ENCODE measurements at places on chromosomes 12 and 14. TPM values are rescaled to one million over a fixed set of nuclear protein-coding genes. Genes with fewer than 3 reads are reported as not detected.

The PROX2 gene
- 0.01 TPM for polyA plus RNA-seq

The REP15 gene
- 0.95 TPM for polyA plus RNA-seq

The ZBTB42 gene
- polyA plus RNA-seq: 1.1 TPM

The RFX4 gene
- not detected for polyA plus RNA-seq

The SLC6A12 gene
- not detected for polyA plus RNA-seq

The DAO gene
- polyA plus RNA-seq: not detected

The FLVCR2 gene
- 4.1 TPM for polyA plus RNA-seq

- H3K27me3 ChIP-seq: no peaks in the 10 kb centered on the region
- H3K36me3 ChIP-seq: no peaks in the 10 kb centered on the region
- DNase-seq: no peak
- H3K4me3 ChIP-seq: no peak overlapping the region
Measured at GRCh38 chr12:30384976-30385375, 310.7 kb downstream of the IPO8 start.

GRCh38 chr14:98181241-98181640 is 1090.8 kb downstream of the BCL11B start:
- H3K4me3 ChIP-seq: no peak overlapping the region
- H3K4me1 ChIP-seq: no peaks in the 10 kb centered on the region
- H3K36me3 ChIP-seq: no peaks in the 10 kb centered on the region

GRCh38 chr14:23793532-23793931 is 157.4 kb downstream of the DHRS2 start:
- no peak overlapping the region for H3K4me3 ChIP-seq
- H3K4me1 ChIP-seq: no peaks in the 10 kb centered on the region
- no peak for DNase-seq
- no peaks in the 10 kb centered on the region for H3K36me3 ChIP-seq
- no peaks in the 10 kb centered on the region for H3K27me3 ChIP-seq

GRCh38 chr12:116380108-116380507 is 102.6 kb upstream of the MED13L start:
- H3K4me1 ChIP-seq: peaks cover 32% of the 10 kb centered on the region
- no peaks in the 10 kb centered on the region for H3K36me3 ChIP-seq
- no peak for DNase-seq
- no peaks in the 10 kb centered on the region for H3K27me3 ChIP-seq

DNA sequence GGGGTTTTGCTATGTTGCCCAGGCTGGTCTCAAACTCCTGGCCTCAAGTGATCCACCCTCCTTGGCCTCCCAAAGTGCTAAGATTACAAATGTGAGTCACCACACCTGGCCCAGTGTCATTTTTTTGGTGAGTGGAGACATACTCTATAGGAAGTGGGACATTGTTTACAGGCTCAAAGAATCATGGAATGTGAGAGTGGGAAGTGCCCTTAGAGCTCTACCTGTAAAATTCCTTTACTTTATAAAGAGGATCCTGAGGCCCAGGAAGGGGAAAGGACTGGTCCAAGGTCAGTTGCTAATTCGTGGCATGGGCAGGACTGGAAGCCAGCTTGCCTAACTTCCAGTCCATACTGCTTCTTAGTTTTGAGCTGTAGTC is 8.7 kb upstream of the ADCK1 start:
- no peaks in the 10 kb centered on the region for H3K4me1 ChIP-seq
- H3K27me3 ChIP-seq: no peaks in the 10 kb centered on the region
- no peaks in the 10 kb centered on the region for H3K36me3 ChIP-seq
- DNase-seq: no peak

- no peak overlapping the region for H3K27ac ChIP-seq
- DNase-seq: no peak
- no peak overlapping the region for H3K4me3 ChIP-seq
- H3K36me3 ChIP-seq: no peaks in the 10 kb centered on the region
Measured at GRCh38 chr12:26554332-26554731, 278.7 kb downstream of the ITPR2 start.

- DNase-seq: no peak
- H3K4me1 ChIP-seq: no peaks in the 10 kb centered on the region
- no peaks in the 10 kb centered on the region for H3K36me3 ChIP-seq
- H3K27me3 ChIP-seq: no peaks in the 10 kb centered on the region
Measured at GRCh38 chr14:57085801-57086200, 182.9 kb downstream of the EXOC5 start.

DNA sequence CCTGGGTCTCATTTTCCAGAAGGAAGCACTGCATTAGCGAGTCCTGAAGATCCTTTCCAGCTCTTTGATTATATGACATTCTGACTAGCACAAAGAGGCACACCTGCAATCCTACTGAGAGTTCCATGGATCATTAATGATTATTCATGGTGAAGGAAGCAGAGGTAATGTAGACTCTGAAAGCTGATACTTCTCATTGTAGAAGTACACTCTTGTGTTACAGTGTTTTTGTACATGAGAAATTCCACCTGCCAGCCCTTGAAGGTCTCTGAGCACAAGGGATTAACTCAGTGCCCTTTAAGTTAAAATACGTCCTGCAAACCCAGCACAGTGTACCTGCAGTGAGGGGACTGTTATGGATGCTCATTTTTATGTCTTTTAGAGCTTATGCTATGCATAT is 558.8 kb upstream of the FBXO33 start:
- H3K36me3 ChIP-seq: no peaks in the 10 kb centered on the region
- no peaks in the 10 kb centered on the region for H3K4me1 ChIP-seq
- no peak for DNase-seq
- H3K4me3 ChIP-seq: no peak overlapping the region
- H3K27me3 ChIP-seq: no peaks in the 10 kb centered on the region

GRCh38 chr14:101475456-101476257 is 85.6 kb upstream of the DIO3 start:
- no peak overlapping the region for H3K27ac ChIP-seq
- no peaks in the 10 kb centered on the region for H3K27me3 ChIP-seq
- no peaks in the 10 kb centered on the region for H3K36me3 ChIP-seq
- DNase-seq: peak; percentile 94
- H3K4me3 ChIP-seq: no peak overlapping the region
- H3K4me1 ChIP-seq: peaks cover 4% of the 10 kb centered on the region

DNA sequence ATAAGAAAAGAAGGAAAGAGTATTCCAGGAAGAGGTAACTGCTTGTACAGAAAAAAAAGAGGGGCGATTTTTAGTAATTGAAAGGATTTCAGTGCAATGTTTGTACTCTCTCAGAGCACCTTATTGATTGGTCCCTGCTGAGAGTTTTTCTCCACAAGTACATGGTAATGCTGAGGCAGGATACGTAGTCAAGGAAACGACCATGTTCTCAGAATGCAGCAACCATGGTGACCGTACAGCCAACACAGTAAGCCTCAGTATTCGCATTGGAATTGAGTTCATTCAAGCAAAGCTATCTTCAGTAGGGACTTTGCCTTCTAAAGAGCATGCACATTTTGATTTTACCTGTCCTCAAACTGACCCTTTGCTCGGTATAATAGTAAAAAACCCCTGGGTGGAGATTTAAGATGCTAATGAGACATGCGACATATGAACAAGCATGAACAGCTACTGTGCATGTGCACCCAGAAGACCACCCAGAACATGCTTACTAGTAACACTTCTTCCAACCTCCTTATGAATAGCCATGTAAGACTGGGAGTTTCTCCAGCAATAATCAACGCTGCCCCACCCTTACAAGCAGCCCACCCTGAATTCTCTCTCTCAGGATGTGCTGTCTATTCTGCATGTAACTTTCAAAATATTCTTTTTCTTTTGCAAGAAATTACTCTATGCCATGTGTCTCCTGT is 6.2 kb upstream of the SLC41A2 start:
- H3K4me3 ChIP-seq: no peak overlapping the region
- no peaks in the 10 kb centered on the region for H3K27me3 ChIP-seq
- DNase-seq: peak; percentile 21
- H3K36me3 ChIP-seq: no peaks in the 10 kb centered on the region
- peaks cover 6% of the 10 kb centered on the region for H3K4me1 ChIP-seq

GRCh38 chr14:31113794-31114193 is 87.6 kb upstream of the STRN3 start:
- H3K36me3 ChIP-seq: peaks cover 8% of the 10 kb centered on the region
- no peak for DNase-seq
- H3K27me3 ChIP-seq: no peaks in the 10 kb centered on the region

- no peak overlapping the region for H3K27ac ChIP-seq
- no peak overlapping the region for H3K4me3 ChIP-seq
- H3K4me1 ChIP-seq: peaks cover 13% of the 10 kb centered on the region
- no peak for DNase-seq
- H3K27me3 ChIP-seq: no peaks in the 10 kb centered on the region
Measured at GRCh38 chr12:1773937-1774655, 46.3 kb upstream of the LRTM2 start.

DNA sequence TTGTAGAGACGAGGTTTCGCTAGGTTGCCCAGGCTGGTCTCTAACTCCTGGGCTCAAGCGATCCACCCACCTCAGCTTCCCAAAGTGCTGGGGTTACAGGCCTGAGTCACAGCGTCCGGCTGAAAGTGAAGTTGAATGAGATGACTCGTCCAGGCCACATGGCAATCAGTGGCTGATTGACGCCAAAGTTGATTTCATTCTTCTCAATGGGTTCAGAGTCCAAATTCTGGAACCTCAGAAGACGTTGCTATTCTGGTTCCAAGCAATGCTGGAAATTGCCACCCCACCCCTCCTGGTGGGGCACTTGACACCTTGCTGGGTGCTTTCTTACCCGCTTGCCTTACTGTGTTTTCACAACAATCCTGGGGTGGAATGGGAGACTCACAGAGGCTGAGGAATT is 14.9 kb downstream of the ABCB9 start:
- H3K36me3 ChIP-seq: no peaks in the 10 kb centered on the region
- no peaks in the 10 kb centered on the region for H3K27me3 ChIP-seq
- H3K27ac ChIP-seq: no peak overlapping the region
- DNase-seq: peak; percentile 43
- H3K4me3 ChIP-seq: no peak overlapping the region

- peak; percentile 60 for DNase-seq
- no peaks in the 10 kb centered on the region for H3K27me3 ChIP-seq
- no peaks in the 10 kb centered on the region for H3K36me3 ChIP-seq
- H3K4me1 ChIP-seq: peaks cover 2% of the 10 kb centered on the region
- H3K4me3 ChIP-seq: no peak overlapping the region
Measured at GRCh38 chr12:68349220-68349621, 17.1 kb upstream of the MDM1 start.

- H3K27me3 ChIP-seq: no peaks in the 10 kb centered on the region
- H3K36me3 ChIP-seq: no peaks in the 10 kb centered on the region
- DNase-seq: peak; percentile 81
- H3K27ac ChIP-seq: no peak overlapping the region
- peak overlapping the region; percentile 35 for H3K4me3 ChIP-seq
Measured at GRCh38 chr14:90827919-90828610, 11.8 kb upstream of the TTC7B start.

- no peak for DNase-seq
- no peaks in the 10 kb centered on the region for H3K27me3 ChIP-seq
- no peak overlapping the region for H3K4me3 ChIP-seq
- no peak overlapping the region for H3K27ac ChIP-seq
- no peaks in the 10 kb centered on the region for H3K4me1 ChIP-seq
Measured at GRCh38 chr12:102781117-102781516, 135.9 kb downstream of the PAH start.

GRCh38 chr14:22432348-22432976 is 156.6 kb downstream of the DAD1 start:
- H3K27ac ChIP-seq: no peak overlapping the region
- no peaks in the 10 kb centered on the region for H3K4me1 ChIP-seq
- no peak overlapping the region for H3K4me3 ChIP-seq
- H3K27me3 ChIP-seq: peaks cover 12% of the 10 kb centered on the region
- no peaks in the 10 kb centered on the region for H3K36me3 ChIP-seq
- peak; percentile 96 for DNase-seq
